ENCODE measurements at places on chromosomes 12 and 14.
A peak's percentile ranks its signal among the peaks of the same experiment; 100 is the strongest.

DNA sequence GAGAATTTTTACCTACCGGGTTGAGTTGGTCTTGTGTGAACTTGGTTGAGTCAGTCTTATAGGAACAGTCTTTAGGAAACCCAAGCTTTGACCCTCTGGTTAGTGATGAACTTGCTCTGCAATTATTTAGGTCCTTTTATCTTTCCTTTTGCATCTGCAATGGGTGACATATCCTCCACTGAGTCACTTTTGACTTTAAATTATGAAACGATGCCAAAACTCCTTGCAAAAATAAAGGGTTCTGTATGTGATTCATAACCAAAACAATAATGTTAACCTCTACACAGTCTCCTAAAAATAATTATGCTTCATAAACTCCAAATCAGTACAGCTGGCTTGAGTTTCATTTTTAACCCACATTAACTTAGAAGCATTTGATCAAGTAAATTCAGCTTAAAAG is 979.4 kb downstream of the GALC start:
- DNase-seq = peak; percentile 42

DNA sequence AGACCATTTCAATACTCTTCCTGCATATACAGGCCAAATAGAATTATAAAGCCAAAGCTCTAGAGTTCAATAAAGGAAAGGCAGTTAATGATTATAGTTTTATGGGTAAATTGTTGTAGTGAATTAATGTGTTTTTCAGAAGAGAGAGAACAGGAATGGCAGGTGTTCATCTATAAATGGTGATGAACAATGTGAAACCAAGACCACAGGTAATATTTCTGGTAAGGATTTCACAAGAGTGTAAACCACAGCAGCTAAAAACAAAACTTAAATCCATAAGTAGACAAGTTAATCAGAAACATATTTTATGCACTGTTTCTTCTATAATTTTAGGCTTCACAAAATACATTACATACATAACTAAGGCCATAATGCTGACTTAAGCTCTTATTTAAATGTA is 204.4 kb downstream of the SYT1 start:
- DNase-seq = no peak

GRCh38 chr12:12327802-12328201 is 22.2 kb downstream of the MANSC1 start:
- DNase-seq = peak; percentile 48

DNA sequence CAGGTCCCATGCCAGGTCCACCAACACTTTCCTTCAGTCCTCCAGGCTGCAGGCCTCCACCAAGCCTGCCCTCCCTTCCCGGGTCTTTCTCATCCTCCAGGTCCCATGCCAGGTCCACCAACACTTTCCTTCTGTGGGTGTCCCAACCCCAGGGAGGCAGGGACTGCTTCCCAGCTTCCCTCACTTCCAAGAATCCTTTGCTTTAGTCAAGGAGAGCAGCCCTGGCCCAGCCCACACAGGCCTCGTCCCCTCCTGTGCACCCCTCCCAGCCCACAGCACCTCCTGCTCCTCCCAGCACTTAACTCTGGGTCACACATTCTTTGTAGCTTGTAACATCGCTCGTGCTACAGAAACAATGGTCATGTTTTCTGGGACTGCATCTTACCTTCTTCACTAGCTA is 72.9 kb downstream of the TESC start:
- no peak for DNase-seq

DNA sequence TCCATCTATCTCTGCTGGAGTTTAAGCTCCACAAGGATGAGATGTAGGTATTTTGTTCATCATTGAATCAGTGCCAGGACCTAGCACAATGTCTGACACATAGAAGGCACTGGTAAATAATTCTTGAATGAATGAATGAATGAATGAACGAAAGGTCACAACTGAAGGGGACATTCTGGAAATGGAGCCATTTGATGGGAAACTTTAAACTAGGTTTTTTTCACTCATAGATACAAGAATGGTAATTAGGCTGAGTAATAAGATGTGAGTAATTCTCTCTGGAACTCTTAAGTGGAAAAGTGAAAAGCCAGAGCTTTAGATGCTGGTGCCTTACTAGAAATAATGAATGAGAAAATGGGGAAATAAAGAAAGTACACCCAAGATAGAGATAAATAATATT is 44.3 kb downstream of the SCN8A start:
- DNase-seq = no peak

DNA sequence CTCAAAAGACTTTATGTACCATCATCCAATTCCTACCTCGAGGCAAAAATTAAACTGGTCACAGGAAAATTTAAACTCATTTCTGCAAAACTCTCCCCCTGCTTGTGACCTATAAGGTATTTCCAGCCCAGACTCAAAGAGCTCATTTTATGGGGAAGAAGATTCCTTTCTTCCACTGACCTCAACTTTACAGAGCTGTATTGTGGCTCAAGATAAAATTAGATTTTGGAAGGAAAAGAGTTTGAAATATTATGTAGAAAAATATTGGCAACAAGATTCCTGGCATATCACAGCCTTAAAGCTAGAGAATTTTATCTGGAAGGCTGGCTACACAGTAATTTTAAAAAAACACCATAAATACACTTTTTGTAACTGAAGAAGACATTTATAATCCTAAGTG is 91.7 kb downstream of the STXBP6 start:
- peak; percentile 5 for DNase-seq

- no peak for DNase-seq
Observed at GRCh38 chr12:49535921-49536525, 2.8 kb upstream of the KCNH3 start.

GRCh38 chr12:64103825-64104740 is 118.0 kb downstream of the KICS2 start:
- DNase-seq = peak; percentile 51

DNA sequence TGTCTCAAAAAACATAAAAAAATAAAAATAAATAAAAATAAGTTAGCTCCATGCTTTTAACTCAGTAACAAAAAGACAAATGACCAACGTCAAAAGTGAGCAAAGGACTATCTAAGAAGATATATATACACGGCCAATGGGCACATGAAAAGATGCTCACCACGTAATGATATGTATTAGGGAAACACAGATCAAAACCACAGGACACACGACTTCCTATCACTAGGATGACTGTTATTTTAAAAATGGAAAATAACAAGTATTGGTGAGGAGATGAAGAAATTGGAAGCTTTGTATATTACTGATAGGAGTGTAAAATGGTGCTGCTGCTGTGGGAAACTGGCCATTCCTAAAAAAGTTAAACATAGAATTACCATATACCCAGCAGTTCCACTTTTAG is 20.2 kb upstream of the P2RX7 start:
- no peak for DNase-seq

- DNase-seq = no peak
Observed at GRCh38 chr14:91009501-91010152, 50.8 kb downstream of the RPS6KA5 start.

DNA sequence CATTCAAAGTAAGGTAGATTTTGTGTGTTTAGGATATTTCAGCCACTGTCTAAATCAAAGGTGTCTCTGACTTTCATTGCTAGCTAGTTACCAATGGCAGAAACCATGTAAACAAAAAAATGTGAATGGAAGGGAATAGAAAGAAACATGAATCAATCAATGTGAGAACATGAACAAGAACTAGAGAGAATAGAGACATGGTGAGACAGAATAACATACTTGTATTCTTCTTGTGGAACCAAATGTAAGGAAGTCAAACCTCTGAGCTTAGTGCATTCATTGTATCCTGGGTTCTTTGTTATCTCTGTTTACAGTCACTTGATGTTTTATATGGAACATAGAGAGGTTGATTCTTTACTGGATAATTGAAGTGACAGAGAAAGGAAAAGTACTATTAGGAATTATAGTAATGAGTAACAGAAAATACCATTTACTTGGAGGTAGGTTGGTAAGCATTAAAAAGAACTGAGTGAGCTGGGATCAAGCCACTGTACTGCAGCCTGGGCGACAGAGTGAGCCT is 2.6 kb upstream of the WNK1 start:
- no peak for DNase-seq

- no peak for DNase-seq
Observed at GRCh38 chr14:59816941-59817340, 53.6 kb downstream of the RTN1 start.

DNA sequence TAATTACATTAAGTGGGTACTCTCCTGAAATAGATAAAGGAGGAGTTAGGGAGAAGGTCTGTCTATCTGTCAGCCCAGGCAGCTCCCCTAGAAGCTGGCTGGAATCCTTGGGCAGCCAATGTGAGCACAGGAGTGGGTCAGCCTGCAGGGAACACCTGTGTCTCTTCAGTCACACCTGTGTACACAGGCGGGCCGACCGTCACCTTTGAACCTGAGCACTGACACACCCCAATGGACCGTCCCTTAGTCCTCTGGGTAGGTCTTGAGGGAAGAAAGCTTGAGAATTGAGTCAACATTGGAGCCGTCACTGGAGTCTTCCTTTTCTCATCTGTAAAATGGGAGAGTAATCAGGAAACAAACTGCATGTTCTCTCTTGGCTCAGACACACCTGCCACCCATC is 9.8 kb upstream of the GSC start:
- no peak for DNase-seq

DNA sequence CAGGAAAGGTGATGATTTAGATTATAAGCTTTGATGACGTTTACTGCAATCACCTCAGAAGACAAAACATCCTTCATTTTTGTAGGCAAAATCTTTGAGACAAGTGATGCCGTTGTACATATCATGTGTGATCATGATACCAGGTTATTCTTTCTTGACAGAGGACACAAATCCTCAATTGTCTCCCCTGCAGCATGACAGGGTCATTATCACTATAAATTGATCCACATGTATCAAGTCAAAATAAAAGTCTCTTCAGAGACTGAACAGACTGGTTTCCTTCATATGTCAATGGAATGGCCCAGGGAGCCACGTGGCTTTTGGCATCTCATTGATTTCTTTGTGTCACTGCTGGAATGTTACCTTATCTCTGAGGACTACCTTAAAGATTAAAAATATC is 995.7 kb downstream of the FLRT2 start:
- no peak for DNase-seq

DNA sequence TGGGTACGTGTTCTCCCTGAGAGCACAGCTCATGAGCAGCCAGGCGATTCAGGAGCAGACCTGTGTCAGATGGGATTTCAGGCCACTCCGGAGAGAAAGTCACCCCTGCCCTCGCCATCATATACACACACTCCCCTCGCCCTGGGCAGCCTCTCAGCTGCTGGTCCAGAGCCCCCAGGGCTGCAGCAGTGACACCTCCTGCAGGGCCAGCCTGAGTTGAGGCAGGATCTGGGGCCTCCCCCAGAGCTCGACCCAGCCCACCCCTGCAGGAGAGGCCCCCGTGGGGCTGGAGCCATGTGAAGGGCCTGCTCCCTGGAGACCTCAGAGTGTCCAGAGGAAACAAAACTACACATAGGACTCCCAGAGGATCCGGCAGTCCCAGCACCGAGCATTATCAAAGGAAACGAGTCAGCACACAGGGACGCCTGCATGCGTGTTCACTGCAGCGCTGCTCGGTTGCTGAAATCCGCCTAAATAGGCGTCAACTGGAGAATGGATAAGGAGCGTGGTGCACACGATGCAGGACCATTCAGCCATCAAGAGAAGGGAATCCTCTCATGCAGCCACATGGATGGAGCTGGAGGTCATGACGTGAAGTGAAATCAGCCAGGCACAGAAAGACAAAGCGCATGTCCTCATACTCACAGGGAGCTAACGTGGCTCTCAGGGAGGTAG is 104.0 kb downstream of the TNFAIP2 start:
- no peak for DNase-seq

DNA sequence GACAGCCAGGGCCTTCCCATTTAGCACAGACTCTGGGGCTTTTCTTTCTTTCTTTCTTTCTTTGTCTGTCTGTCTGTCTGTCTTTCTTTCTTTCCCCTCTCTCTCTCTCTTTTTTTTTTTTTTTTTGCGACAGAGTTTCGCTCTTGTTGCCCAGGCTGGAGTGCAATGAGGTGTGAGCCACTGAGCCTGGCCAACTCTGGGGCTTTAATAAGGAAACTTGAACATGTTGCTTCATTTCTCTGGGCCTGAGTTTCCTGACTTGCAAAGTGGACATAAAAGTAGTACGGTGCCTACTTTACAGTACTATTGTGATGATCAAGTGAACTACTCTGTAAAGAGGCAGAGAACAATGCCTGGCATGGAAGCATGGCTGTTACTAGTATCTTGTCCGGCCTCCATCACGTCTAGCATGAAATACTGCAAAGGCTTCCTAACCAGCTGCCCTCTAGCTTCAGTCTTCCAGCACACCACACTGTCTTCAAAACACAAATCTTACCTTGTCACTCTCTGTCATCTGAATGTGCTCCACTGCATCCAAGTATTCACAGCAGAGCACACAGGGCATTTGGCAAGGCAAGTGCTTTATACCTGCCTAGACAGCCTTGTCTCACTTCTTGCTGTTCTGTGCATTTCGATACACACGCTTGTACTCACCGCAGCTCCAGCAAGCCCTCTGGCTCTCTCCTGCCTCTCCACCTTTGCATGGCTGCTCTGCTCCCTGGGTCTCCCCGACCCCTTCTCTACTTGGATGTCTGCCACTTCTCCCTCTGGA is 96.7 kb downstream of the IRF2BPL start:
- no peak for DNase-seq

- peak; percentile 90 for DNase-seq
Observed at GRCh38 chr12:50246873-50247612, 36.3 kb downstream of the LIMA1 start.

GRCh38 chr12:9033265-9033887 is 44.0 kb downstream of the KLRG1 start:
- DNase-seq = no peak

DNA sequence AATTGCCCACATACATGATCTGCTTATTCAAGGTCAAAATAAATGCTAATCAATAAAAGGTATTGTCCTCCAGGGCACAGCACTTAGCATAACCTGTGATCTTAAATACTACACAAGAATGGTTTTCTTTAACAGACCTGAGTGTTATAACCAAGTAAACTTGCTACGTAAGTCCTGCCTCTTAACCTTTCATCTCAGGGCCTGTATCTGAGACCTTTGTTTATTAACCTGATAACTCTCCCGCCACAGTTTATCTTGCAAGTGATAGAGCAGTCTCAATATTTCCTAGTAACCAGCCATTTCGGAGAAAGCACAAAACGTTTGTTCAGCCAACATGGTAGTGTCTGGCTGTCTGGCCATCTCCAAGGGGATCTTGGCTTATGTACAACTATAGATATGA is 88.4 kb downstream of the DUSP6 start:
- no peak for DNase-seq

GRCh38 chr12:15693228-15693911 is 95.8 kb downstream of the EPS8 start:
- peak; percentile 47 for DNase-seq

DNA sequence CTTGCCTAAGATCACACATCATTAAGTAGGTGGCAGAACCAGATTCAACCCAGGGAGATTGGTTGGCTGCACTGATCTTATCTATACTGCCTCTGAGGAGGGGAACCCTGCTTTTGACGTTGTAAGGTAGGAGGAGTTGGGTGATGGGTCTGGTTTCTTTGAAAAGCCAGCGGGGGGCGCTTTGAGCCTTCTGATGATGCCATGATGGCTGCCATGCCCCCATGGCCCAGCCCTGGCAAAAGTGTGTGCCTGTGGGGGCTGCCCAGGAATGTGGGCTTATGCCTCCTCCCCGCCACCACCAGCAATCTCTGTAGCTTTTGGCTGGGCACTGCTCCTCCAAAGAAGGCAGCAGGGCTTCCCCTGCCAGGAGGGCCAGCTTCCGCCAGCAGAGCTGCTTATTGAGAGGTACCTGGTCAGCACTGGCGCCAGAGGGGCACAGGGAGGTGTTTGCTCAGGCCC is 224.3 kb downstream of the SLC41A2 start:
- DNase-seq = no peak

All from fibroblast of gingiva (primary cell).